ENCODE measurements at places on chromosomes 11 and 22.

- no peak for DNase-seq
These were observed 58.3 kb downstream of the HSD17B12 start for GRCh38 chr11:43738600-43739409.

- DNase-seq: no peak
These were observed 765 bp downstream of the BCO2 start for GRCh38 chr11:112176077-112176476.

DNA sequence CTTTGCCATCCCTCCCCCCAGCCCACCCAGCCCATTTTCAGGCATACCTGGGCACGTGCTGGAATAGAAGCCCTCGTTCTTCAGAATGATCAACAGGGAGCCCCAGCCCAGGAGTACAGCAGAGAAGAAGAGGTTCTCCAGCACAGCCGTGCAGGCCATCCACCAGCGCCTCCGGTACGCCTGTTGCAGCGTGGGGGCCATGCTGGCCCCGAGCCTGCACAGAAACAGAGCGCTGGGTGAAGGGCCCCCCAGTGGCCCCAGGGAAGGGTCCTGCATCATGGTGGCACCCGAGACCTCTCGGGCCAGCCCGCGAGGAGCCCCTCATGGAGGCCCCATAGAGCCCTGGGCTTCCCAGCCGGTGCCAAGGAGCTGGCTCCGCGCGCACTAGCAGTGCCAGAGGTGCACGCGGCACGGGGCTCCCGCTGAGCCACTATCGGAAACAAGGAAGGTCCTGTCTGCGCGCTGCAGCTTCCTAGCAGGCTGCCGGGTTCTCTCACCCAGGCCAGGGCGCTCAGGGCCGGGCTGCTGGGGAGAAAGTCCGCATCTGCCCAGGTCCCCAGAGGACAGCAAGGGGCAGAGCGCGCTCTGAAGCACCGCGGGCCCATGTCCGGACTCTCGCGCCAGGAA is 1.5 kb downstream of the SLC43A1 start:
- DNase-seq: peak; percentile 9

DNA sequence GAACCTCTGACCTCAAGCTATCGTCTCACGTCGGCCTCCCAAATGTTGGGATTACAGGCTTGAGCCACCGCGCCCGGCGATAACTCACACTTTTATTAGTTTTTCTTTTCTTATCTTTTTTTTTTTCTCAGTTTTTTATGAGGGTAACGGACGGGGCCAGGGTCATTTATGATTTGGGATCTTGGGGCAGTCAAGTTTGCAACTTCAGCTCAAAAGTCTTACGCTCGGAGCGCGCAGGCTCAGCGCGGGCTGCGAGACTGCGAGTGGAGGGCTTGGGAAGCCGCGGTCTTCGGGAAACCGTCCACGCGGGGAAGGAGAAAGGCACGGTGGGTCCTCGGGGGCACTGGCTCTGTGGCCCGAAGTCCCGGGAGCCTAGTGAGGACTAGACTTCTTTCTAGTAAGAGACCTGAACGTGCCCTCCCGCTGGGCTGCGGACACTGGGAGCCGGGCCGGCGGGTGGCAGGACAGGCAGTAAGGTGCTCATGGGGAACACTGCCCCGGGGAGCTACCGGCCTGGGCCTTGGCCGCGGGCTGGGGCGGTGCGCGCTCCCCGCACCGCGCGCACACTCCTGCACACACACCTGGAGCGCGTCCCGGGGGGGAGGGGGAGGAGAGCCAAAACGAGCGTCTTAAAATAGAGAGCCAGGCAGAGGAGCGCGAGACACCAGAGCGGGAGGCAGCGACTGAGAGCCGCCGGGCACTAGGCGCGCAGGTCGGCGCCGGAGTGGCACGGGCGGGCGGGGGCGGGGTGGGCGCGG is 476 bp upstream of the BARX2 start:
- no peak for DNase-seq

DNA sequence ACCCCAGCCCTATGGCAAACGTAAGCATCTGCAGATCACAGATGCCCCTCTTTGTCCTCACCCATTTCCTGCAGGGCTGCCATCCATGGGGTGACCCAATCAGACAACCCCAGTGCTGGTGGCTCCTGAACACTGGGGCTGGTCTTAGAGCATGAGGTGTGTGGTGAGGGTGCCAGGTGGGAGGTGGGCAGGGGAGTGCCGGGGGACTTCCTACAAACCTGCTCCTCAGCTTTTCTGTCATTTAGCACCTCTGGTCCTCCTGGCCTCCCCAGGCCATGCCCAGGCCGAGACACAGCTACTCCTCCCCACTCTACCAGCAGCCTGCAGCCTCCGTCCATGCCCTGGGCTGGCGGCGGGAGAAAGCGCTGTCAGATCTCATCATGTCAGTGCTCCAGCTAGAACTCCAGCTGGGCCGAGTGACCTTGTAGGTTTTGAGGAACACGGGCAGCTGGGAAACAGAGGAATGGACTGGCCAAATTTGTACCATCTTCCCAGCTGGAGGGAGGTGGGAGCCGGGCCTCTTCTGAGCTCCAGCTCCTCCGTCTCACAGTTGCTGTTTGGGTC is 157.7 kb upstream of the NECTIN1 start:
- no peak for DNase-seq

DNA sequence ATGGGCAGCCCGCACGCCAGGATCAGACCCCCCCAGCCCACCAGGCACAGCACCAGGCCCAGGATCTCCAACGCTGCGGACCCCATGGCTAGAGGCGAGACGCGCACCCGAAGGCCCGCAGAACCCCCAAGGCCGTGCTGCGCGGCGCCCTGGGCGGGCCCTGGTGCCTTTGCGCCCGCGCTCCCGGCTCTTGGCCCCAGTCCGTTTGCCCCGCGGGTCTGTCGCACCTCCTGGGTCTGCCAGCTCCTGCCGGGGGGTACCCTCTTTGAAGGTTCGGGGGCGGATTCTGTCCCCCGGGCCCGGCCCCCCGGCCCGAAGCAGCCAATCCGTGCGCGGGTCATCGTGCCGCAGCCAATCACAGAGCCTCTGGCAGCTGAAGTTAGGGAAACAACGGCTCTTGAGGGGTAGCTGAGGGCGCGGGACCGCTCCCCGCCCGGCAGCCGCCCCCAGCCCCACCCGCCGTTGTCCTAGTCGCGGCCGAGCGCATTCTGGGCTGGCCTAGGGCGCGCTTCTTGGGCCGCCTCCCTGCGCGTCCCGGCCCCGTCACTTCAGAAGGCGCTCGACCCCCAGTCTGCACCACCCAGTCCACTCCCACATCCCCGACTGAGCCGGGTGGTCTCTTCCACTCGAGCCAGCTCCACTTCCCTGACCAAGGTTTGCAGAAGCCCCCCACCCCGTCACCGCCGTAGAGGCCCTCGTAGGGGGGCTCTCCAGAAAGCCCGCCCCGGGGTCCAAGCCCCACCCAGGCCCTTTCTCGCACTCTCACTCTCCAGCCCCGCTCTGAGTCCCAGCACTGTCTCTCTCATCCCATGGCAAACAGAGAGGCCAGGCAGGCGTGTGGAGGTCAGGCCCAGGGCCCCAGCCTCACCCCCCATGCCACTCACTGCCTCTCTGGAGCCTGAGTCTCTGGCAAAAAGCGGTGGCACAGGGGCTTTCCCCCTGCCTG is at the start of gene CLDN5:
Gene CLDN5 (minus strand): TSS at position 241 of the 946 bp plus-strand sequence. CDS start 155 bp downstream, at position 86.
- no peak for DNase-seq

- DNase-seq: no peak
These were observed 107.3 kb upstream of the HSD17B12 start for GRCh38 chr11:43573233-43573632.

- DNase-seq: no peak
These were observed 5.5 kb downstream of the UNC93B1 start for GRCh38 chr11:67998150-67999045.

DNA sequence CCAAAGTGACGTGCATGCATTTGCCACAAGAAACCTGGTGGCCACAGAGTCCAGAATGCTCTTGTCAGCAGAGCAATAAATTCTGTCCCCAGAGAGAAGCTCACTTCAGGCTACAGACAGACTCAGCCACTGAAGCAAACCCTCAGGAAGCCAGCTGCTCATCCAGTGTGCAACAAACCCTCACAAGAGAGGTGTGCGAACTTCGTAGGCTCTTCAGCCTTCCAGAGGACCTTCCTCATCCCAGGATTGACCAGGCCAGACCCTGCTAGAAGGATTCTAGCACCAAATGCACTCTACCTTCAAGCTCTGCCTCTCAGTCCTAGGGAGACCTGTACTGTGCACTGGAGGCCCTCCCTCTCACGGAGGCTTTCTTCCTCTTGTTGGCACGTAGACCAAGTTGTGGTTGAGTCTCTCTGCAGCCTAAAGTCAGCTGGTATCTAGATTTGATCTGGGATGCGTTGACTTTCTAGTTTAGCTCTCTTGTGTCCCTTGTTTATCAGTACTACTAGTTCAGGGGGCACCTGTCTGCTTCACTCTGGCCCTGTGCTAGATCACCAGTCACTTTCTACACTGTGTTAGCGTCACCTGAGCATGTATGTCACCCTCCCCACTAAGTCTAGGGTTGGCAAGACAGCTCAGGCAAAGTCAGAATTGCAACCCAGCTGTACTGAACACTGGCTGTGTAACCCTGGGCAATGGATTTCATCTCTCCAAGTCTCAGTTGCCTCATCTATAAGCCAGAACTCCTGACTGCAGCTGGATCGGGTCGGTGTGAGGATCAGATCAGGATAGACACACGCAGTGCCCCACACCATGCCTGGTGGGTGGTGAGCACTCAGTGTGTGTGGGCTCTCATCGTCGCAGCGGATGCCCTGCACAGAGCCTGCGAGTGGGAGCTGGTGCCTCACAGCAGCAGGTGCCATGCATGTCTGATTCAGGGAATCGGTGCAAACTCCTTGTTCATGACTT is 22.1 kb upstream of the TMPRSS13 start:
- peak; percentile 19 for DNase-seq

DNA sequence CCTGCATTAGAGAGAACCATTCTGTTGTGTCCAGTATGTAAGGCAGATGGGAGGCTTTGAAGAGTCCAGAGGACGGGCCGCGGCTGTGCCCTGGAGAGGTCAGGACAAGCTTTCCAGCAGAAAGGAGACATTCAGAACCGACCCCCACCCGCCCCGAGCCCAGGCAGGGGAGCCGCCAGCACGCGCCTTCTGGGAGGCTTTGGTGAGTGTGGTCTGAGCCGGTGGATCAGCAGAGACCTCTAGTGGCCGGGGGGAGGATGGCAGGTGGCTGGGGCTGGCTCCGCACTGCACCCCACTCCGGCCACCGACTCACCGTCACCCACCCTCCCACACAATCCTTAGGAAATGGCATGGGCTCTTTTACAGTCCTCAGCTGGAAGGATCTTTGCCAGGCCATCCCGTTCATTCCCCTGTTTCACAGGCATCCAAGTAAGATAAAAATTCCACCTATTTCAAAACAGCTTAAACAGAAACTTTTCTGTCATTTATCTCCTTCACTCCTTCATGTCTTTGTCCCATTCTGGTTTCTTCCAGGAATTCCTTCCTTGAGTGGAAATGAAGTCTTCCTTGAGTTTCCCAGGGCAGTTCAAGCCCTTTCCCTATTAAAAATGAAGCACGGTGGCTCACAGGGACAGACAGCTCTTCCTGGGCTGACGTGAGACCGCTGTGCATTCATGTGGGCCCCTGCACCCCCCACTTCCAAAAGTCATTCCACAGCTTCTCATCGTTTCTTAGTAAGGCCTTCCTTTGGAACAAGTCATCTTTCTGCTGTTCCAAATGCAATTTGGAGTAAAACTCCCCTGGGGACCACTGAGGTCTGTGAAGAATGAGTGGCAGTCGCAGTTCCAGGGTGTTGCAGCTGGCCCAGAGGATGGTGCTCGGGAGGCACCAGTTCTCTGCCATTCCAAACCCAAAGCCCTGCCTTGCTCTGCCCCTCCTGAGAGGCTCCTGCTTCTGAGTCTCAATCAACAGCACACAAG is 91.0 kb downstream of the FEZ1 start:
- DNase-seq: peak; percentile 61

- no peak for DNase-seq
These were observed 168.8 kb upstream of the SYT13 start for GRCh38 chr11:45454917-45455401.

- no peak for DNase-seq
These were observed 45.6 kb downstream of the ARFGAP3 start for GRCh38 chr22:42811459-42811858.

DNA sequence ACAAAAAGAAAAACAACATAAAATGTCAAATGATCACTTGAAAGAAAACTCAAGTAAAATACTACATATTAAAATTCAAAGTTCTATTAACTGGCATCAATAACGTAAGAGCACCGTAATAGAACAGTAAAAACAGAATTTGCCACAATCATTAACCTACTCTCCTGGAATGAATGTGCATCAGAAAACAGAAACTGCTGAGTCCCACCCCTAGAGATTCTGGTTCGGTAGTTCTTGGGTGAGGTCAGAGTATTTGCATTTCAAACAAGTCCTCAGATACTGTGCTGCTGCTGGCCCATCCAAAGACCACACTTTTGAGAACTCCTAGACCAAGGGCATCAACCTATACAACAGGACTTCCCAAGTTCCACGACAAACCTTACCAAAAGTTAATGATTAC is 23.5 kb downstream of the PITPNB start:
- no peak for DNase-seq

DNA sequence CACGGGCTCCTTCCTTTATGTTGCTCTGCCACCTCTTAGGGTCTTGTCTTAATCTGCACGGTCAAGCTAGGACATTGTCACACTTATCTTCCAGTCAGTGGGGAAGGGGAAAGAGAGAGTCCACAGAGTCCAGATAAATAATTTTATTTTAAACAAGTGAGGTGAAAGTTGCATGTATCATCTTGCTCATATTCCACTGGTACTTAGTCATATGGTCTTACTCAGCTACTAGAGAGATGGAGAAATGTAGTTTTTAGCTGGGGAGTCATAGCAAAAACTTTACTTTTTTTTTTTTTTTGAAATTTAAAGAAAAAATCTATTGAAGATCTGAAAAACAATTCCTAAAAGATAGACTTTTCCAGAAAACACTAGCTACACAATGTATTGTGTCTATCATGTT is 29.0 kb downstream of the PDE3B start:
- DNase-seq: no peak

GRCh38 chr22:39236321-39237317 is 8.2 kb downstream of the PDGFB start:
- peak; percentile 38 for DNase-seq

DNA sequence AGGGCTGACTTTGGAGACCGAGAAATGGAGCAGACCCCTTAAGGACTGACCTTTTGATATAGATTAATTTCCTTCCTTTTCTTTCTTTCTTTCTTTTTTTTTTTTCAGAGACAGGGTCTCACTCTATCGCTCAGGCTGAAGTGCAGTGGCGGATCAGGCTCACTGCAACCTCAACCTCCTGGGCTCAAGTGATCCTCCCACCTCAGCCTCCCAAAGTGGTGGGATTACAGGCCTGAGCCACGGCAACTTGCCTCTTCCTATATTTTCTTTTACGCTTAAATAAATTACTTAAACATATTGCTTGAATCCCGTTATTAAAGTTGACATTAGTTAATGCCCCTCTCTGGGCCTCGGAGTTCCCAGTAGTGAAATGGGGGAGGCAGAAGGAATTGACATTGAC is 350 bp upstream of the KCTD14 start:
- no peak for DNase-seq

GRCh38 chr11:71103266-71103665 is 149.1 kb downstream of the SHANK2 start:
- DNase-seq: no peak

DNA sequence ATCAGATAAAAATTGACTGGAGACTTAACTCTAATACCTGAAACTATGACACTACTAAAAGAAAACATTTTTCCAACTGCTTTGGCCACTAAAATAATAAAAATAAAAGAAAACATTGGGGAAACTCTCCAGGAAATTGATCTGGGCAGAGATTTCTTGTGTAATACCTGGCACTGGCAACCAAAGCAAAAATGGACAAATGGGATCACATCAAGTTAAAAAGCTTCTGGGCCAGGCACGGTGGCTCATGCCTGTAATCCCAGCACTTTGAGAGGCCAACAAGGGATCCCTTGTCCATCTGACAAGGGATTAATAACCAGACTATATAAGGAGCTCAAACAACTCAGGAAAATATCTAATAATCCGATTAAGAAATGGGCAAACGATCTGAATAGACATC is 64.6 kb upstream of the RAB1B start:
- no peak for DNase-seq
